ENCODE measurements at places on chromosomes 12 and 14. TPM values are rescaled to one million over a fixed set of nuclear protein-coding genes. Genes with fewer than 3 reads are reported as not detected.

DNA sequence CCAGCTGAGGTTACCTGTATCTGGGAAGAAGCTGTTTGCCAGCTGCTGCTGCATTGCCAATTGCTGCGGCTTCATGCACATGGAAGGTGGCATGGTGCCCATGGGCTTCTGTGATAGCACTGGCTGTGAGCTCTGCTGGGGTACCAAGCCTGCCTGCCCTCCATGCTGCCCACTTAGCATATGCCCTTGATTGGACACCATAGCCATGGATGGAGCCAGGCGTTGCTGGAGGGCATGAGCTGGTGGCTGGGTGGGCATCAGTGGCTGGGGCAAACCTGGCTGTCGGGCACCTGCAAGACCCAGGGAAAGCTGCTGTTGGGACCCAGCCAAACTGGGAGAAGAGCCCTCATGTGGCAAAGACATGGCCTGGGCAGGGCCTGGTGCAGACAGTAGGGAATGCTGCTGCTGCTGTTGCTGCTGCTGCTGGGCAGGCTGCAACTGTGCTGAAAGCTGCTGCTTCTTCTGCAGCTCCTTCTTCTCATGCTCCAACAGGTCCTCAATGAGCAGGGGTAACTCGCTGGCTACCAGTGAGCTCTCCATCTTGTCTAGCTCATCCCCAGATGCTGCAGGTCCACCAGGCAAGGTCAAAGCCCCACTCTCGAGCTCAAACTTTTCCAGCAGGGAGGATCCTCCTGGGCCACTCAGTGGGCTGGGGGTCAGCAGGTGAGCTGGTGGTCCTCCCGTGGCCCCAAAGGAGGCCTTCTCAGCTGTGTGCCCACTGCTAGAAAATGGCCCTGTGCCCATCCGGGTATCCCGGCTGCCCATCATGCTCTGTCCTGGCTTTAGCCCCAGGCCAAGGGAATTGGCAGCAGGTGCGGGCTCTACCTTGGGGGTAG, 18.8 kb upstream of the PRKAG1 start:
- DNase-seq = no peak

- no peak for DNase-seq
Measured at GRCh38 chr12:50251619-50252252, 31.6 kb downstream of the LIMA1 start.

Gene CSRP2
- total RNA-seq = 63.6 TPM

DNA sequence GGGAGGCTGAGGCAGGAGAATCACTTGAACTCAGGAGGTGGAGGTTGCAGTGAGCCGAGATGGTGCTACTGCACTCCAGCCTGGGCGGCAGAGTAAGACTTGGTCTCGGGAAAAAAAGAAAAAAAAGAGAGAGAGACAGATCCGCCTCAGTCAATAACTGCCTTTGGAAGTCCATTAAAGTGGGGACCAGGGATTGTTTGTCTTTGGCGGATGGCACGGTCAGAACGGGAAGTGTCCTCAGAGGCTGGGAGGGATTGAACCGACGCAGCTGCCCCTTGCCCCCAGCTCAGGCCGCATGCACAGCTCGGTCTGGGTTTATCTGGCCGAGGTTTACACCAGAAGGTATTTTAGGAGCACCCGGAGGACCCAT, 54.4 kb downstream of the TESC start:
- DNase-seq = no peak

DNA sequence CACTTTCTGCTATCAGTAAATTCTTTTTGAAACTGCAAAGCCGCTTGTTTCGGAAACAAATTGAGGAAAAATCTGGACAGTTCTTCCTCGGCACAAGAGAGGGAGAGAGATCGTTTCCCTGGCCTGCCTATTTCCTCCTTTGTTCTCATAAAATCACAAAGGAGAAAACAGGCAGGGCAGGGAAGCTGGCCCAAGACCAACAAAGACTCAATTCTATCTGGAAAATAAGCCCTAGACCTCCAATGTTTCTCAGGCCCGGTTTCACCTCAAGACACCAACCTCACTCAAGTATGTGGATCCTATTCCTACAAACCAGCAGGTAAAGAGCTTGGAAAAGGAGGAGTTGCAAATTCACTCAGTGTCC, 19.5 kb downstream of the DICER1 start:
- DNase-seq = no peak

DNA sequence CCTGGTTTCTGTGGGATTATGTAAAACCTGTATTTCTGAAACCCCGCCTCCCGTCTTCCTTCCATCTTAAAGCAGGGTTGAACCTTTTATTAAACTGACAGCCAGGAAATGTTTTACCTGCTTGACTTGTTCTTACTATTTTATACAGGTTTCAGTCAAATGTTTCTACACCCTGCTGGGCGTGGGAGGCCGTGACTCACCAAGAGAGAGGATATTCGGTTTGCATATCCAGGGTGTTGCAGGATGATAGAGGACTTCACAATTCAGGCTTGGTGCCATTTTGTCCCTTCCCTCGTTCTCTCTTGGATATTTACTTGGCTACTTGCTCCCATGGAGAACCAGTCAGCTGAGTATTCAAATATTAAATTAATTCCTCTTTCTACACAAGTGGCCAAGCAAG, 69.7 kb downstream of the ARF6 start:
- no peak for DNase-seq

DNA sequence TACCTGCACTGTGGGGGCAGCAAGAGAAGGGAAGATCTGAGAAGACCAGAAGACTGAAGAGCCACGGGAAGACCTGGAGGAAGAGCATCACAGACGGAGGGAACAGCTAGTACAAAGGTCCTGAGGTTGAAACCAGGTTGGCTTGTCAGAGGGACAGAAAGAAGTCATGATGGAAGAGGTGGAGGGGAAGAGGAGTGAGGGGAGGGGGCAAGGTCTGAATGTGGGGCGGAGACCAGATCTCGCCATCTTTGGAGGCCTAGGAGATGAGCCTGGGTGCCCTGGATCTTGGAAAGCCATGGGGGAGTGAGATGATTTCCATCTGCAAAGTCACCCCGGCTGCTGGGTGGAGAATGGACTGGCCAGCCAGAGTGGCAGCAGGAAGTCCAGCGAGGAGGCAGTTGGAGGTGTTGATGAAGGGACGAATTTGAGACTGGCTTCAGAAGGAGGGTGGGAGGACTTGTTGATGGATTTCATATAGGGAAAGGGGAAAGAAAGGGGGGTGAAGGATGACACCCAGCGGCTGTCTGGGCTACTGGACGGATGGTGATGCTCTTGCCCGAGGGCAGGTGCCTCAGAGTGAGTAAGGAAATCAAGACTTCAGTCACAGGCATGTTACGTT, 14.6 kb upstream of the UBC start:
- no peak for DNase-seq

DNA sequence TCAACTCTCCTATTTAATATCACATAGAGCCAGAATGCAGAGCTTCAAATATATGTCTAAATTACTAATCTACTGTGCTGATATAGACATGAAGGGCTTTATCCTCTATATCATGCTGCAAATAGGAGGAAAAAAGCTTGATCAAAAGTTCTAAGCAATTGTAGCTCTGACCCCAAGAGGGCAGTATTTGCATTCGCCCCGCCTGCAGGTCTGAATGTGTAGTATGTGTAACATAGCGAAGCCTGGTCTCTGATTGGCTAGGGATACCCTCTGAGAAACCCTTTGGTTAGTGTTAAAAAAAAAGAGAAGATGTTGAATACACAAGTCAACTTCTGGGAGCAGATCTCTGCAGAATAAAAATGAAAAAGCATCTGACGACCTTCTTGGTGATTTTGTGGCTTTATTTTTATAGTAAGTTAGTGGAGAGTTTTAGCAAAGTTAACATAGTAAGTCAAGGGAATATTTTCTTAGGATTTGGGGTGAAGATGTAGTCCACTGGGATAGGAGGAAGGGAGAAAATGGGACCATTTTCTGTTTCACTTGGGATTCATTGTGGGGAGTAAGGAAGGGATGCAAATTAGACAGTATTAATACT, 151.6 kb upstream of the OR4E1 start:
- DNase-seq = no peak
